ENCODE measurements at places on chromosomes 2 and 18.

GRCh38 chr18:28125051-28125450 lies 51.9 kb downstream of the CDH2 start:
- no peak for DNase-seq

DNA sequence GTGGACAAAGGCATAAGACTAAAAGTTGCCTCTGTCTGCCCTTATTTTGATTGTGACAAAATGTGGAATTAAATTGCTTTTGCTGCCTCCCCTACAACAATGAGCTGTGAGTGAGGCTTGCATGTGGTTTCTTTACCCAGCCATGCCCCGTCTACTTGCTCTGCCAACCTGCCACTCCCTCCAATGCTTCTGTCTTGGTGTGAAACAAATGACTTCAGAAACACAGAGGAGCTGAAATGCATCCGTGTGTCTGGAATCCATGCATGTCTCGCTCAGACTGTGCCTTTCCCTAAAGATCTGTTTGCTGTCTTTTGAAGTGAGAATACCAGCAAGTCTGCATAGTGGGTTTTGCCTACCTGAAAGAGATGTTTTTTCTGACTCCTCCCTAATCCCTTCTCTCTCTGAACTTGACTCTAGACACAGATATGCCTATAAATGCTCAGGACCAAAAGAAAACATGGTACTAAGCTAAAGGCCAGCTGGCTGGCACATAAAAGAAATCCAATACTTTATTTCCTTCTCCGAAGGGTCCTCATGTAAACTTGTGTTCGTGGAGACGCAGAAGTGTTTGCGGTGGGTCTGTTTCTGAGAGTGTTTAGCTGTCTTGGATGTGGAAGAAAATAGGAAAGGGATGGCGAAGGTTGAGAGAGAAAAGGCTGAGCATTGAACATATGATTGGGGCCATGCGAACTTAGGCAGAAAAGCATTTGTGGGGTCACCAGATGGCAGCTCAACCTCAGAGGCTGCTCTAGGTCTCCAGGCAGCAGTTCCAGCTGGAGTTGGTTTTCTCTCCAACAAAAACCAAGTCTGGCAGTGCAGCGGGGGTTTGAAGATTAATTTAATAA lies 120.5 kb downstream of the CCBE1 start:
- no peak for DNase-seq

GRCh38 chr2:111659361-111660333 lies 224.3 kb downstream of the ANAPC1 start:
- DNase-seq, result no peak

GRCh38 chr2:222844323-222844722 lies 16.5 kb upstream of the ACSL3 start:
- DNase-seq, result no peak

DNA sequence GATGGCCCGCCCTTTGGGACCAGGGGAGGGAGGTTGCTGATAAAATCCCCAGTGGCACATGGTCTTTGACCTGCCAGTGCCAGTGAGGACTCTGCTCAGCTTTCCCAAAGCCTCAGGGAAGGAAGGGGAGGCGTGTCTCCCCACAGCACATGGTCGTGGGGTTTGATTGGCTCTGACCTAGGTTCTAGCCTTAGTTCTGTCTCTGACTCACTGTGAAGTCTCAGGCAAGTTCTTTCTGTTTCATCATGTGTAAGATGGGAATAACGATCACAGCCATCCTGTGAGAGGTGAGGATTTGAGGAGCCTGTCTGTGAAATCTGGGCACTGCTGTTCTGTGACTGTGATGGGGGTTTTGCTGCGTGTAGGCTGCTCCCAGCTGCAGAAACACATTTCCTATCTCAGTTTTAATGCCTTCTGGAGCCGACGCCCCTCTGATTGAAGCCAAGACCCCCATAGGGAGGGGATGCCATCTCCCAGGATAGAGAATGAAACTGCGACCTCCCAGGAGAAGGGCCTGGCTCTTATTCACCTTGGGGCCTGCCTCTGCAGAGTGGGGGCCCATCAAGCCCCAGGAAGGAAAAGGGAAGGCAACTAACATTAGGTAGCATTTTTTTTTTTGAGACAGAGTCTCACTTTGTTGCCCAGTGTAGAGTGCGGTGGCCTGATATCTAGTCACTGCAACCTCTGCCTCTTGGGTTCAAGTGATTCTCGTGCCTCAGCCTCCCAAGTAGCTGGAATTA lies 84.0 kb downstream of the DDX1 start:
- no peak for DNase-seq

- DNase-seq, result no peak
Observed at GRCh38 chr18:58635891-58636290, 7.0 kb upstream of the ALPK2 start.

DNA sequence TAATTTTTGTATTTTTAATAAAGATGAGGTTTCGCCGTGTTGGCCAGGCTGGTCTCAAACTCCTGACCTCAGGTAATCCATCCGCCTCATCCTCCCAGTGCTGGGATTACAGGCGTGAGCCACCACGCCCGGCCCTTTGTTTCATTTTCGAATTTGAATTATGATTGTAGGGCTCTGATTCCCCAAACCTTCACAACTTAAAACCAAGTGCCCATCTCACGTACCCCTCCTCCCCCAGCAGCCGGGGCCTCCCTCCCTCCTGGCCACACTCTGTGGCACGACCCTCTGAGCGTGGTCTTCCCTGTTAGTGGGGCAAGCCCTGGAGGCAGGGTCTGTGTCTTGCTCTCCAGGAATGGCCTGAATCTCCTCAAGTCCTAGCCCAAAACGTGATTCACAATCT lies 166.5 kb downstream of the ASB1 start:
- DNase-seq, result no peak

GRCh38 chr2:95314598-95314963 lies 17.4 kb downstream of the KCNIP3 start:
- DNase-seq, result no peak

DNA sequence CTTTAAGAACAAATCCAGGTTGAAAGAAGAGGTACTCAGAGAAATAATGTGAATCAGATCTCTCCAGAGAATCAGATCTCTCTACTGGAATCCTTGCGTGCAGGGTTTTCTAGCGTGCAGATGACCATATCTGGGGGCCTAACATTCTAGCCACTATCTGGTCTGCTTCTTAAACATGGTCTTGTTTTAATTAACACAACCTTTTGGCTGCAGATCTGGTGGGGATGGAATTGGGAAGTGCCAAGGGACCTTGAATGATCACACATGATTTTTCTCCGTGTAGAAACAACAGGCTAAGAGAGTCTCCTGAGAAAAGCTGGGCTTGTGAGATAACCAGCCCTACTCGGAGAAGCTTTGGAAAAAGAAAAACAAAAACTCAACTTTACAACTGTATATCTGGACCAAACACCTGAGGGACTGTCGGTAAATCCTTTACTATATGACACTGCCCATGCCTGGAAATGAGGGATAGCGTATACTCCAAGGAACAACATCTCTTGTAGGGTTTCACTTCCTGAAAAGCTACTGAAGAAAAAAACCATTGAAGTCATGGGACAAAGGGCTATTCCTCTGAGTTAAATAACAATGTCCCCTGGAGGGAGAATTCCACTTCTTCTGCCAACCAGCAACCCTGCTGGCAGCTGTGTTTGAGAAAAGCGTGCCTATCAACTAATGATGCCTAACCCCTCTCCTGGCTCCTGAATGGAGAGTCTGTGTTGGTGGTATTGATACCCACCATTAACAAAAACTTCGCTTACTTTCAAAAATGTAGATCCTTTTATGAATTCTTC lies 171.0 kb upstream of the REV1 start:
- no peak for DNase-seq

- DNase-seq, result no peak
Observed at GRCh38 chr2:84832772-84833461, 48.0 kb downstream of the TRABD2A start.

- no peak for DNase-seq
Observed at GRCh38 chr2:191049728-191050639, 36.0 kb upstream of the STAT1 start.

DNA sequence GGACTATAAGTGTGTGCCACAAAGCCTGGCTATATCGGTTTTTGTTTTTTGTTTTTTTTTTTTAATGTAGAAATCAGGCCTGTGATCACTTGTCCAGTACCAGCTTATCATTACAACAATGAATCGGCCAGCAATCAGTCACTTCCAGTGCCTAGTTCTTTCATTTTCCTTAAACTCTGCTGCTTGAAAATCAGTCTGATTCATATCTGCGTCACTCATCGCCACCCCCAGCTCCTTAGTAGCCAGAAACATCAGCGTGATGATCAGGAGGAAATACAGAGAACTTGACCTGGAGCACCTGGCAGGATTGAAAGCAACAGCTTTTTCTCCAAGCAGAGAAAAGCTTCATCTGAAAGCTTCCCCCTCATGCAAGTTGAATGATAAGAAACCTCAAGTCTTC lies 75.4 kb downstream of the SPTBN1 start:
- no peak for DNase-seq

GRCh38 chr2:28101892-28102291 lies 211.4 kb downstream of the BABAM2 start:
- DNase-seq, result no peak
